ENCODE measurements at places on chromosomes 6 and 20. TPM values are rescaled to one million over a fixed set of nuclear protein-coding genes. Genes with fewer than 3 reads are reported as not detected.

DNA sequence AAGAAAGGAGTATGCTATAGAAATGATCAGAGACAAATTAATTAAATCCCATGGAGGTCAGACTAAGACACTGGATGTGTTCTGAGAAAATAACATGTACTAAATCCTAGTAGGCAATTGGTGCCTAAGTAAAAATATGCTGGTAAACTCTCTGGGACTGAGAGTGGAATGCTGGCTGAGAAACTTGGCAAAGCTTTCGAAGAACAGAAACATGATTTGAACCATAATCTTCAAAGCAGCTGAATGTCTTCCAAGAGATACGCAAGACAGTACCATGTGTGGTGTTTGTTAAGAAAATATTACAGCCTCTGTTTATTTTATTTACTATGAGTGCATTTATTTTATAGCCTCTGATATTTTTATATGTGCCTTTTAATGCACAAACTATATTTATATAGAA, 55.2 kb downstream of the EFHC1 start:
- DNase-seq, result no peak

- DNase-seq, result no peak
These were observed 116.0 kb upstream of the CITED2 start for GRCh38 chr6:139490482-139490881.

- DNase-seq, result no peak
These were observed 84.2 kb downstream of the RNF144B start for GRCh38 chr6:18471232-18471964.

DNA sequence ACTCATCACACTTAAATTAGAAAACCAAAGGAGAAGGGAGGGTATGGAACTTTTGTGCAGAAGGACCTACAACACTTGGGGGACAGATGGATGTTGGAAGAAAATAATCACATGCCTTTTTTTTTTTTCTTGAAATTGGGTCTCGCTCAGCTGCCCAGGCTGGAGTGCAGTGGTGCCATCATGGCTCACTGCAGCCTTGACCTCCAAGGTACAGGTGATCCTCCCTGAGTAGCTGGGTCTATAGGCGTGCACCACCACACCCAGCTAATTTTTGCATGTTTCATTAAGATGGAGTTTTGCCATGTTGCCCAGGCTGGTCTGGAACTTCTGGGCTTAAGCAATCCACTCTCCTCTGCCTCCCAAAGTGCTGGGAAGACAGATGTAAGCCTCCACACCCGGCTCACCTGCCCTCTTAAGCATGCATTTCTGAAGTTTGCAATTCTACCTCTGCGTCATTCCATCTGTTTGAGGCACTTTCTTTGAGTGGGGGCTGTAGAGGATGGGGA, 370.8 kb upstream of the JARID2 start:
- DNase-seq, result no peak

DNA sequence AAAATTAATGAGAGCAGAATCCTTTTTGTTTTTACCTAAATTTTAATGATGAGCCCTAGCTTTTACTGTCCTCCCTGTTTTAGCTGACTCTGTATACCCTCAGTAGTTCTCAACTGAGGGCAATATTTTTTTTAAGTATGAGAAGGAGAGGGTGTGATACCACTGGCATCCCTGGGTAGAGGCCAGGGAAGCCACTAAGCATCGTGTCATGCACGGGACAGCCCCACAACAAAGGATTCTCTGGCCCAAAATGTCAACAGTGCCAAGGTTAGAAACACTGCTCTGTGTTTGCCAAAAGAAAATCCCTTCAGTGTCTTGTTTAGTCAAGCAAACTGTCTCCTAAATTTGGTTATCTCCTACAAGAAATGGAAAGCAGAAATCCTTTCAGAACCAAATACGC, 210.4 kb downstream of the KCNQ5 start:
- no peak for DNase-seq

GRCh38 chr6:152078804-152079203, 271.3 kb downstream of the ESR1 start:
- DNase-seq, result no peak

- DNase-seq, result no peak
These were observed 5.6 kb downstream of the NR2E1 start for GRCh38 chr6:108171291-108171917.

- no peak for DNase-seq
These were observed 20.1 kb downstream of the JAG1 start for GRCh38 chr20:10653599-10654249.

DNA sequence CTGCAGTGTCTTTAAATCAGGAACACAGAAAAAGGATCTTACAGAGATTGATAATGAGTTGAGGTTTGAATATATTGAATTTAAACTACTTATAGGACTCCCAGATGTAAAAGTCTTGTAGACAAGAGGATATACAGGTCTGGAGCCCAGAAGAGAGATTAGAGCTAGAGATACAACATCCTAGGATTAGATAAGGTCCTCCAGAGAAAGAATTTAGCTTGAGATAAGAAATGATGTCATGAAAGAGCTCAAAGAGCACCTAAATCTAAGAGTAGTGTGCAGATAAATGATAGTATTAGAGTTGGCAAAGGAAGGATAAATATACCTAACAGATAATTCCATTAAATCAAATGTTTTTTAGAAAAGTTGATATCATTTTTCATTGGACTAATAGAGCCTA, 23.9 kb downstream of the EPM2A start:
- no peak for DNase-seq

DNA sequence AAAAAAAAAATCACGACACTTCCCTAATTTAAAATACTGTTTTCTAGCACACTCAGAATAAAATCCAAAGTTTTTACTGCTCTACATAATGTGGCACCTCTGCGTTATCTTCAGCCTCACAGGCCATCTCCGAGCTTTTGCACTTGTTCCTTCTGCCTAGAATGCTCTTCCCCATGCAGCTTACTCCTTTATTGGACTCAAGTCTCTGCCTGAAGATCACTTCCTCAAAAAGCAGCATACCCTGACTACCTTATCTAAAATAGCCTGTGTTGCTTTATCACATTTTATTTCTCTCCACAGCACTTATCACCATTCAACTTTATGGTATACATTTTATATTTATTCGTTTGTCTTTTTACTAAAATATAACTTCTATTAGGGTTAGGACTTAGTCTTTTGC, 2.3 kb downstream of the ZNF322 start:
- no peak for DNase-seq

DNA sequence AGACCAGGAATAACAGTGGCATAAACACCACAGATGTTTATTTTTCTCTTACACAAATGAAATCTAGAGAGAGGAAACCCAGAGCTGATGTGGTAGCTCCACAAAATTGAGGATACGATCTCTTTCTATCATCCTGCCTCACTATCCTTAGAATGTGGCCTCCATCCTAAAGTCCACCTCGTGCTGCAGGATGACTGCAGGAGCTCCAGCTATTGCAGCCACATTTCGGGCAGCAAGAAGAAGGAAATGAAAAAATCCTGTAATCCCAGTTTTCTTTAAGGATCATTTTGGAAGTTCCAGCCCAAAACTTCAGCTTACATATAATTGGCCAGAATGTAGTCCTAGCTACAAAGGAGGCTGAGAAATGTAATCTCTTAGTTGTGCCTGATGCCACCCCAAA, 41.2 kb upstream of the ARFGEF2 start:
- no peak for DNase-seq

GRCh38 chr20:46178891-46179290, 60.8 kb downstream of the CD40 start:
- no peak for DNase-seq

DNA sequence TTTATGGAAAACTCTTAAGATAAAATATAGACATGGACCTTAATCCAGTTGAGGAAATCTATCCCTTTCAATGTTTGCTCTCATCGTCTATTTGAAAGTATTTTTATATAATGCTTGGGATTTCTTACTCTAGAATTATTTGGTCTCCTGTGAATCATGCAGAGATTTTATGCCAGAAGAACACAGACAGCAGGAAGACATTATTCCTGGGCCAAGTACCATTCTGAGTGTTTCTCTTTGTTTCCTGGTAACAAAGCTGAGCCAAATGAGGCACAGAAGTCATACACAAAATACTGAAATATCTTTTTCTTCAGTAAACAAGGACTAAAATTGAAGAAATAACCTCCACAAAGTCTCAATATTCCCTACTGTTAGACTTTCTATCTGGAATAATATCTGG, 538.2 kb upstream of the EYS start:
- DNase-seq, result no peak

DNA sequence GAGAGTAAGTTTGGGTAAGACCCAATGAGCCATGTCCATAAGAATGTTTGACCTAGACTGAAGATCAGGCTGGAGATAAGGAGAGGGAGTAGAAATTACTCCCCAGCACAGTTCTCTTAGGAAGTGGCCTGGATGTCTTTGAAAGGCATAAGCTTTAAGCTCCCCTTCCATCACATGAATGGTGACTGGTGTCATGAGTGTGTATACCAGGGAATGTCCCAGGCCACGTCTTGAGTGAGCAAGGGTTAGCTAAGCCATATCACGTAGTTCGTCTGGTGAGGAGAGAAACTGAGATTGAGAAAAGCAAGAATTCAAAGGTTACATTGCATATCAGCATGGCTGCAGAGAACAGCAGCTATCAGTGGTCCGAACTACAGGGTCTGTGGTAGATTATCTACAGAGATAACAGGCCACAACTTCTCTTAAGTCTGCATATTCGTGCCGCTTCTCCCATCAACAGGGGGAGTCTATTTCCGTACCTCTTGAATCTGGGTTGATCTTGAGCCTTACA, 60.1 kb upstream of the BMP2 start:
- no peak for DNase-seq

- peak; percentile 30 for DNase-seq
These were observed 50.3 kb upstream of the OGFRL1 start for GRCh38 chr6:71238351-71238750.

- DNase-seq, result no peak
These were observed 55.6 kb upstream of the ATXN1 start for GRCh38 chr6:16816891-16817290.

- no peak for DNase-seq
These were observed 13.0 kb downstream of the CUL7 start for GRCh38 chr6:43040542-43041257.

DNA sequence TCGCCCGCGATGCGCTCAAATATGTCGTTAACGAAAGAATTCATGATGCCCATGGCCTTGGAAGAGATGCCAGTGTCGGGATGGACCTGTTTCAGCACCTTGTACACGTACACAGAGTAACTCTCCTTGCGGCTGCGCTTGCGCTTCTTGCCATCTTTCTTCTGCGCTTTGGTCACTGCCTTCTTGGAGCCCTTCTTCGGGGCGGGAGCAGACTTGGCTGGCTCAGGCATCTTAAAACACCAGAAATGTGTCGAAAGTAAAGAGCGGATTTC, 36.4 kb downstream of the HFE start:
- DNase-seq, result no peak

DNA sequence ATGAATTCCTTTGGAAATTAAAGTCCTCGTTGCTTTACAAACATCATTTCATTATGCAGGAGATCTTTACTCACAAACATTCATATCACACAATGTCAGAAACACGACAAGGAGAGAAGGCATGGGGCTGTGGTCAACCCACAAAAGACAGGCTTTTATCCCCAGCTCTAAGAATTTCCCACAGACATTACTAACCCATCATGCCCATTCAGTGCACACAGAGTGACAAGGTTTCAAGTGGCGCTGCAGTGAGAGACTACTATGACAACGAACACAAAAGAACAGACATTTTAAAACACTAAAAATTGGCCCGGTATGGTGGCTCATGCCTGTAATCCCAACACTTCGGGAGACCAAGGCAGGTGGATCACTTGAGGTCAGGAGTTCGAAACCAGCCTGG, 579.8 kb upstream of the AGPAT4 start:
- no peak for DNase-seq

GRCh38 chr6:55576811-55577210, 2.2 kb downstream of the HMGCLL1 start:
- DNase-seq, result no peak

DNA sequence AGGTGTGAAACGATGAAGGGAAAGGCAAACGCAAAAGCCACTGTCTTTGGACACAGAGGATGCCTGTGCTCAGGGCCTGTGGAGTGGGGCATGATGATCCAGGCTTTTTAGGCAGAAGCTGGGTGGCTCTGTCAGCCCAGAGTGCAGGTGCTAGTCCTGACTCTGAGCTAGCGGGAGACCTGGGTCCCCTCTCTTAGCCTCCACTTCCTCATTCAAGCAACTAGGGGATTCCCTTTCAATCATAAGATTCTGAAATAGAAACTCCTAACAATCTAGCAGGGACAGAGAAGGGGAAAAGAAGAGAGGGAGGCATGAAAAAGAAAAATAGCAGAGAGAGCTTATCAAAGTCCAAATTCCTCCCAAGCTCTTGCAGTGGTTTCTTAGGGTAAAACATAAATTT, 7.6 kb upstream of the HIVEP2 start:
- no peak for DNase-seq

DNA sequence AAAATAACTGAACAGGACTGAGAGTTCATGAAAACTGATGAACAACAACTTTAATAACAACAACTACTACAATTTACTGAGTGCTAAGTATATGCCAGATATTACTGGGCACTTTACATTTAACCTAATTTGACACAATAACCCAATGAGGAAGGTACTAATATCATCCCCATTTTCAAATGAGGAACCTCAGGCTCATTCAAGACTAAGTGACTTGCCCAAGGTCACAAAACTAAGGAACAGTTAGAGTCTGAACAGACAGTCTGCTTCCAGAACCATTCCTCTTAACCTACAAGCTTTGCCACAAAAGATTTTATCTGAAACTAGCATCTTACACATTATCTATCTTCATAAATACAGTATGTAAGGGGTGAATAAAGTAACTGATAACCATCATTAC, 10.6 kb upstream of the NDRG3 start:
- DNase-seq, result no peak

GRCh38 chr20:10466855-10467254, 31.8 kb downstream of the SLX4IP start:
- no peak for DNase-seq

DNA sequence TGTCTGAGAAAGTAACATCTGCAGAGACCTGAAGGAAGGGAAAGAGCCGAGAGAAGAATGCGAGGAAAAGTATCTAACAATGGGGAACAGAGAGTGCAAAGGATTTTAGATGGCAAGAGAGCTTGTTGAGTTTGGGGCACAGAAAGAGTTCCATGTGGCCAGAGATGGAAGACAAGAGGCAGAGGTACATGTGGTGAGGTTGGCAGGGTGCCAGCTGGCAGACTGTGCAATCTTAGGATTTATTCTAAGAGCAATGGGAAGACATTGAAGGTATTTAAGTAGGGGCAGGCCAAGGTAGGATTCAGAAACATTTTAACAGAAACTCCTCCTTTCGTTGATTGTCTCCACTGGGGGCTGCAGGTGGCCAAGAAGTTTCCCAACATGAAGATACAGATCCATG, 20.4 kb upstream of the LBP start:
- DNase-seq, result no peak

Gene RCAN2
- not detected for total RNA-seq

Gene CNR1
- total RNA-seq, result not detected

Gene DNMT3B
- 1.2 TPM for total RNA-seq

Gene HUS1B
- 0.99 TPM for total RNA-seq

Gene HCRTR2
- total RNA-seq, result not detected

Gene MYLK4
- total RNA-seq, result 0.40 TPM

Gene IP6K3
- not detected for total RNA-seq

Gene FILIP1
- under 0.01 TPM for total RNA-seq

Gene CST2
- total RNA-seq, result not detected
